ENCODE measurements at places on chromosomes 3 and 15.

- no peak for DNase-seq
Measured at GRCh38 chr3:158528076-158528674, 42.8 kb upstream of the MLF1 start.

GRCh38 chr15:82294061-82294690 lies 31.6 kb downstream of the SAXO2 start:
- no peak for DNase-seq

GRCh38 chr3:129078510-129078909 lies 17.9 kb downstream of the GP9 start:
- no peak for DNase-seq

GRCh38 chr3:117589454-117589853 lies 879.9 kb downstream of the TUSC7 start:
- DNase-seq = no peak

DNA sequence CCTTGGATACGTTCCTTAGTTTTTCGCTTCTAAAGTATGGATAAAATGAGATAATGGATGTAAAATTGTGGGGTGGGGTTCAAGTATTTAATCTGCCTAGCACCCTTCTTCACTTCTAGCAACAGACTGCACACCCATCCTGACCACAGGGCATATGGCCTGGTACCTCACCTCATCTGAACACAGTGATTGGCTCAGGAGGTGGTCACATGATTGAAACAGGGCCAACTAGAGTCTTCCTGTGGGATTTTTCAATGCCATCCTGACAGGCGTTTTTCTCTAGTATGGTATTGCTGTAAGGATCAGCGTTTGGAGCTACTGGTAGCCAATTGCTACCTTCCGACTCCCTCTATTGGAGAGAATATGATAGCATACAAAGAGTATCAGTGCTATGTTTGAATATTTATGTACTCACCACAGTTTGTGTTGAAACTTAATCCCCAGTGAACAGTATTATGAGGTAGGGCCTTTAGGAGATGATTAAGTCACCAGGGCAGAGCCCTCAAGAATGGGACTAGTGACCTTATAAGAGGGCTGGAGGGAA lies 172.2 kb downstream of the PPM1L start:
- no peak for DNase-seq

GRCh38 chr3:139586420-139587017 lies 47.0 kb upstream of the RBP1 start:
- no peak for DNase-seq

DNA sequence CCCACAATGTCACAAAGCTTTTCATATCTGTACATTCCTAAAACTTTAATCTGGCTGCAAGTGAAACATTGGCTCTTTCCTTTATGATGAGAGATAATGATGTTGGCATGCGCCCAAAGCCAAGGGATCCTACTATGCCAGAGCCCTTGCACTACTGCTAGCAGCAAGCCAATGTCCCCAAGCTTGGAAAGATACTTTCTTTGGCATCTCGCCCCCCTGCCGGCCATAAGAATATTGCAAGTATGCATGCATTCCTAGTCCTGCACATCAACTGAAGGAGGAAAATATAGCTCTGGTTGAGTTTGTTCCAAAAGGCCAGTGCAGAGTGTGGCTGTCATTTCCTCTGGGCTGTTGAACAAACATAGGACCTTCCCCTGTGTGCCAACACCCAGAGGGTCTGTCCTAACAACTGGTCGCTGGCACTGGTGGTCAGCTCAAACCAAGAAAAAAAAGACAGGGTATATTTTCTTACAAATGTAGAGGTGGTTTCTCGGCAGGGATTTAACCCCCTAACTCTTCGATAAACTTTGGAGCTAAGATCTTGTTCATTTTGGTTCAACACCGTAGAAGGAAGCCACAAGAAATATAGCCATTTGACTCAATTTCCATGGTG lies 120.9 kb upstream of the ZBED2 start:
- DNase-seq = peak; percentile 14

- DNase-seq = peak; percentile 41
Measured at GRCh38 chr15:94306700-94307650, 75.6 kb downstream of the MCTP2 start.

GRCh38 chr3:155079746-155080487 lies at the start of gene MME:
Gene MME, plus strand, starts transcription at chr3:155080319. Its CDS starts 3,849 bp downstream, at chr3:155084168.
- DNase-seq = no peak

DNA sequence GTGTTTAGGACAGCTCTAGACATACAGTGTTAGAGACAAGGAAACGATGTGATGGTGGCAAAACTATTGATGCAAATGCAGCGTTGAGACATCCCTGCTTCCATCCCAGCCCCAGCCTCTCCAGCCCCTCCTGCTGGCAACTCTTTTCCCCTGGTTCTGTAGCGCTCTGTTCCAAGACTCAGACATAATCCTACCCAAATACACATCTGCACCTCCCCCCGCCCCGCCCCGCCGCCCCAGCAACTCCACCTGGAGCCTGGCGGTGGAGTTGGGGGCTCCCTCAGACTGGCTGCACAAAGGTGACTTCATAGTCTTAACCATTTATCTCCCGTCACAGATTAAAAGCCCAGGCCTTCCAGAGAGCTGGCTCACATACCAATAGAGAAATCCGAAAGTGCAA lies 7.2 kb upstream of the SEC22A start:
- no peak for DNase-seq

DNA sequence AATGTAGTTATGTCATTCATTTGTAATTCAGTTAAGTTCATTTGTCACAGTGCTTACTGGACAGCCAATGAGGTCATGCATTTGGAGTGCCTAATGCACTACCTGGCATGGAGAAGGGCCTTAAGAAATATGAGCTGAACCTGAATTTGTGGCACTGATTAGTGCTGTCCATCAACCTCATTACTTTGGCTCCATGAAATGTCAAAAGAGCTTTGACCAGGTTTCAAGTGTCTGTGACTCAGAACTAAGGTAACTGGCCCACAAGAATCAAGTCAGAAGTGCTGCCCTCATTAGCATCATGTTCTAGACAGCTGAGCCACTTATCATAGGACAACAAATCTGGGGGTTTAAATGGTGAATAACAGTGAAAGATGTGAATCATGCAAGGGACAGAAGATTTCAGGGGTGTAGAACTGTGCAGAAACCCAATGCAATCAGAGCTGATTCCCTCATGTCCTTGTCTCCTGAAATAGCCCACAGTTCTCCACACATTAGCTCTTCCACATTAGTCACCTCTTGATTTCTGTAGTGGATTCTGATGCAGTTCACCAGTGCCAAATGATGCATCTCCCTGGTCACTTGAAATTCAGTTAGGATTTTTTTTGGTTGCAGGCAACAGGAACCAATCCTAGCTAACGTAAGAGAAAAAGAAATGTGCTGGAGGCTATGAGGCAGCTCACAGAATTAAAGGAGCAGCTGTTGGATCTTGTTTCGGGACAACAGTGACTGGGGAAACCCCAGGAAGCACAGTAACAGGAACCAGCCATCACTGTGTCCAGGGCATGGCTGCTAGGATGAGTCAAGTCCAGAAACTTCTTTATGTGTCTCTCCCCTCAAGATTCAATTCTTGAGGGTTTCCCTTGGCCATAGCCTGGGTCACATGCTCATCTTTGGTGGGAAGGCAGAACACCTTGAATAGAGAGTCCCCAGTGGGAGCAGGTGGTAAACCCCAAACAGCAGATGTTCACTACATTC lies 38.7 kb downstream of the CHST2 start:
- no peak for DNase-seq

GRCh38 chr15:70098461-70099166 lies 897 bp upstream of the TLE3 start:
- no peak for DNase-seq

Data from CD4-positive, alpha-beta T cell treated with Interleukin-4 for 4 hours (primary cell).